ENCODE measurements at places on chromosomes 3 and 15.

DNA sequence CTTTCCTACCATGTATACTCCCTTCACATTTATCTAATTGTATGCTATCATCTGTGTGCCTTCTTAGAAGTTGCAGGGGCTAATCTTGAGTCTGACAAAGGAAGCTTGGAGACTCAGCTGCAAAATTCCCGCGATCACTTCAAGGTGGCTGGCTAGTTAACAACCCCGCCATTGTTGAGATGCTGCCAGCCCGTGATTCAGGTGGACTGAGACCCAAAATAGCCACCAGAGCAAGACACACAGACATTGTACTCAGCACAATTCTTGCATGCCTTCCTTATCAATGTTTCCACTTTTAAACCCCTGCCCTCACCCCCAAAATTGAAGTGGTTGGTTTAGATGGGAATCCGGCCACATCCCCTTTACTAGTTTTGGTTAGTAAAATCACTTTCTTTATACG lies 225.8 kb upstream of the ZNF717 start:
- no peak for DNase-seq

- peak; percentile 22 for DNase-seq
These were observed 42.0 kb upstream of the SACM1L start for GRCh38 chr3:45647148-45647619.

DNA sequence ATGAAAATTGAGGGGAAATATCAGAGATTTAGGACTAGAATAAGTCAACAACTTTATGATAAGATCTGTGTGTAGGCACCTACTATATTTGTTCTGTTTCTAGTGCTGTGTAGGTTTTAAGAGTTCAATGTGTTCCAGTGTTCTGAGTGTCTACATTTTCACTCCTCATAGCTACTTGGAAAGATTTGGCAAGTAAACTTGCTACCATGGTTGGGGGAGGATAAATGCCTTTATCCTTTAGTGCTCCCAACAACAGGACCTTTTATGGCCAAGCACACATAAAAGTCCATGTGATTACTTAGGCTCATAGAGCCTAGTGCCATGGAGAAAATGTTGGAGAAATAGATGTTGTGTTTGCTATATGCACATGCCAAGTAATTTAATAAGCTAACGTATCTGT lies 64.0 kb downstream of the LYSMD4 start:
- no peak for DNase-seq

DNA sequence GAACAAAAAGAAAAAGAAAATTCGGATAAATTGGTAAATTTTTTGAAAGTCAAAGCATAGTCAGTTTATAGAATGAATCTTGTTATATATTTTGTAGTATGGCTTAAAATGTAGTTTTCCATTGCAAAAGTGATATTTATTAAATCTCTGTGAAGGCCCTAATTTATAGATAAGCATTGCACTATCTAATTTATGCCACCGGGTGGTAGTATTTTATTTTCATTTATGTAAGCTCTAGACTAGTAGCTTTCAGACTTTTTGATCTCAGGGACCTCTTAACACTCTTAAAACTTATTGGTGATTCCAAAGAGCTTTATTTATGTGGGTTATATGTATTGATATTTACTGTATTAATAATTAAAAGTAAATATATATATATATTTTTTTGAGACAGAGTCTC lies 133.9 kb upstream of the LRRFIP2 start:
- DNase-seq = peak; percentile 22

DNA sequence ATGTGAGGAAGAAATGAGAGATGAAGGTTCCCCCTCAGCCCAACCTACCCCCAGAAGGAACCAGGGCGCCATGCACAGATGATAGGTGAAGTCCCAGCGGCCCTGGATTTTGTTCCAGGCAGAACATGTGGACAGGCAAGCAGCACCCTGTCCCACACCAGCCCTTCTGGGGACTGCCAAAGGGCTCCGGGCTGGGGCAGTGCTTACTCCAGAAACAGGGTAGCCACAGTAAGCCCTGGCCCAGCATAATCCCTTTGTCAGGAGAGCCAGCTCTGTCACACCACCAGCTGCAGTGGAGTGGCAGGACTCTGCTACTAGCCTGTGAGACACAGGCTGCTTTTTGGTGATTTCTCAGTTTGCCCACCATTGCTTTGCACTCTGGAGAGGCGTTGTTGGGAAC lies 6.3 kb downstream of the FBXL22 start:
- no peak for DNase-seq

GRCh38 chr3:66439666-66440344 lies 61.0 kb downstream of the LRIG1 start:
- DNase-seq = no peak

DNA sequence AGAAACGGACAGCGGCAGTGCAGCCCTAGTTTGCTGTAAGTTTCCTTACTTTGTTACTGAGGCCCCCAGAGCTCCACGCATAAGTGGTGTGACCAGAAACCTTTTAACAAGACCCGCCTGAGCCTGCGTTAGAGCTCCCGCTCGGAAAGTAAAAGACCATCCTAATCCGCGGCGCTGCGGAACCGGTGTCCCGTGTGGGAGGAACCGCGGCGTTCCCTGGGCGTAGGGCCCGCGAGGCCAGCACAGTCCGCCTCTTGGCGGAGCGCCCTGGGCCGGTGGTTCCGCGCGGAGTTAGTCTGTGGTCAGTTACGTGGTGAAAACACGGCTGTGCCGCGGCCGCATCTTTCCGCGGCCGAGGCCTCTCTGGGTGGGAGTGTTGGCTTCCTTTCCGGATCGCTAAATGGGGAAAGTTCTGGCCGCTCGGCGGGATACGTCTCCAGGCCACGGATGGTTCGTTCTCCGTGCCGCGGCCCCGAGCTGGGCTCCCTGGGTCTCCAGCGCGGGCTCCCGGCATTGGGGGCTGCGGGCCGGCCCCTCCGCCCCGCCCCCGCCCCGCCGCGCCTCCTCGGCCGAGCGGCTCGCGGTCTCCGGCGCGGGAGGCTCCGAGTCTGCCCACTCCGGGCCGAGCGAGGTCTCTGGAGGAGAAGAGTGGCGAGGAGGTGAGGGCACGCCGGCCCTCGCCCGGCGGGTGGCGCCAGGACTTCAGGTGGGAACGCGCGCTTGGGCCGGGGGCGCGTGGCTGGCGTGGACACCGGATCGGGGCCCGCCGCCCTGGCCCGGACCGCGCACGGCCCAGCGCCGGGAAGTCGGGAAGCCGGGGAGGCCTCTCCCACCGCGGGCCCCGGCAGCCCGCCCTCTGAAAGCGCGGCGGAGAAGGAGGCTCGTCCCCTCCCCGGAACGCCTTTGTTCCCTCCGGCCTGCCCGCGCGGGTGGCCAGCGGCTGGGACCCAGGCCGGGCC lies 754 bp downstream of the B3GNT5 start:
- peak; percentile 41 for DNase-seq

DNA sequence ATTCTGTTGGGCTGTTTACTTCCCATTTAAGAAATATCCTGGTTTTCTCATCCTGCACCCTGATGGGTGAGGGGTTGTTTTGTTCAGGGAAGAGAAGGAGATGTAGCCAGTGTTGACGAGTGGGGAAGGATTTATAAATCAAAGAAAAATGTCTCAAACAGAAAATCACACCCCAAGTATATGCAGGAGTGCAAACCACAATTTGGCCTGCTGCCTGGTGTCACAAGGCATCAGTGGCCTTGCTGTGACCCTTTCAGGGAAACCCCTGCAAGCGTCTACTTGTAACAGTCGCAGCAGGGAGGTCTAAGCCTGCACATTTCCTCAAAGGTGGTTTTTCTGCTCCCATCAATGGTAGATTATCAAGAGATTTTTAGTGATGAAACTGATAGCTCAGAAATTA lies 132.6 kb upstream of the LRRN1 start:
- DNase-seq = no peak

DNA sequence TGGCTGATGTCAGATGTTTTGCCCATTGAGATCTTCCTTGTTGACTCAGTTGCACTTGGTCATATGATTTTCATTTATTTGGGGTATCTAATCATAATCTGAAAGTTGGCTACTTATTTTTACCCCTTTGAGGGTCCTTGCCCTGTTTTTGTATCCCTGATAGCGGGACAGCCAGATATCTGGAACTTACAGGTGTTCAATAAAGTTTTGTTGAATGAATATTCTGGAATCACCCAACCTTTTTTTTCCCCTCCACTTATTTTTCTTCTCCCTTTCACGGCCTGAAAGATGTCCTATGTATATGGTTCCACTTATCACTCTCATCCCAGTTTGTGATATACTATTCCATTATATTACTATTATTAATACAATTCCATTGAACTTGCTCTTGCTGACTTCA lies 12.8 kb downstream of the CTNNB1 start:
- DNase-seq = no peak

- no peak for DNase-seq
These were observed 85.3 kb upstream of the MBNL1 start for GRCh38 chr3:152183473-152183872.

DNA sequence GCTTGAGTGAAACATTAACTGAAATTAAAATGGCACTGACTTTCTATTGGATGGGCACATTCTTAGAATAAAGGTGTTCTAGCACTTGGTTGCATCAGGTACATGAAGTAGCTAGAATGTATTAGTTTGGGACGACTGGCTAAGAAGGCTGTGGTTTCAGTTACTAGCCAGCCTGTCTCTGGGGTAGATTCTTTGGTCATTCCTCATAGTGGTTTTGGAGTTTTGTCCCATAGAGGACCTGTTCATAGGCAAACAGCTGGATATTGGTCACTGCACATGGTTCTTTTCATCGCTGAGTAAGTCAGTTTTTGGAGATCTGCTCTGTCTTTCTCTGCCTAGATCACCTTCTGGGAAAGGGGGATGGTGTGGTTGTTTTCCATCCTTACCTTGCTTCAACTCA lies 55.3 kb downstream of the ADAMTSL3 start:
- DNase-seq = no peak

GRCh38 chr3:191087391-191087790 lies 111.7 kb upstream of the OSTN start:
- DNase-seq = no peak

GRCh38 chr3:61663356-61664104 lies 102.2 kb downstream of the PTPRG start:
- DNase-seq = no peak

DNA sequence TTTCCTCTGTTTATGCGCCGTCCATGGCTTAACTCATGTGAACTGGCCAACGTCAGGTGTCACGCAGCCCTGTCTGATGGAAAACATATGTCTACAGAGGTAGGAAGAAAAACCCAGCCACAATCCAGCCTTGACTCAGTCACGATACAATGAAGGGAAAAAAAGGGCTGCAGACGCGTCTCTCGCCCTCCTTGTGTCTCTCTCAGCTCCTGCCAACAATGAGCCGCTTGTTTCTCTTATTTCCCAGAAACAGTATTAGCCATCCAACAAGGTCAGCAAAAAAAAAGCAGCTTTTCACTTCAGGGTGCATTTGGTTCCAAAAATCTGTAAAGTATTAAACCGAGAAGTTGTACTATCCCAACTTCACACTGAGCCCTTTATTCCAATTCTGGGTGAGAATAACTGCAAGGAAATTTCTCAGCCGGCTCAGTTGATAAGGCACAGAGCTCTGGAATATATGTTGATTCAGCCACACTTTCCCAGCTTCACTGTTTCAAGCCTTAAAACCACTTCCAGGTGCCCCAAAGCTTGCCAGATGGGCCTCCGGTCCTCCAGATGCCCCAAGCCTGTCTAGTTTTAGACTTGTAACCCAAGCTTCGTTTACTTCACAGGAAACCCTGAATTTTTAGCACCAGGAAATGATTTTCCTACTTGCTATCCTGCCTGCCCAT lies 79.4 kb downstream of the TM4SF4 start:
- no peak for DNase-seq

DNA sequence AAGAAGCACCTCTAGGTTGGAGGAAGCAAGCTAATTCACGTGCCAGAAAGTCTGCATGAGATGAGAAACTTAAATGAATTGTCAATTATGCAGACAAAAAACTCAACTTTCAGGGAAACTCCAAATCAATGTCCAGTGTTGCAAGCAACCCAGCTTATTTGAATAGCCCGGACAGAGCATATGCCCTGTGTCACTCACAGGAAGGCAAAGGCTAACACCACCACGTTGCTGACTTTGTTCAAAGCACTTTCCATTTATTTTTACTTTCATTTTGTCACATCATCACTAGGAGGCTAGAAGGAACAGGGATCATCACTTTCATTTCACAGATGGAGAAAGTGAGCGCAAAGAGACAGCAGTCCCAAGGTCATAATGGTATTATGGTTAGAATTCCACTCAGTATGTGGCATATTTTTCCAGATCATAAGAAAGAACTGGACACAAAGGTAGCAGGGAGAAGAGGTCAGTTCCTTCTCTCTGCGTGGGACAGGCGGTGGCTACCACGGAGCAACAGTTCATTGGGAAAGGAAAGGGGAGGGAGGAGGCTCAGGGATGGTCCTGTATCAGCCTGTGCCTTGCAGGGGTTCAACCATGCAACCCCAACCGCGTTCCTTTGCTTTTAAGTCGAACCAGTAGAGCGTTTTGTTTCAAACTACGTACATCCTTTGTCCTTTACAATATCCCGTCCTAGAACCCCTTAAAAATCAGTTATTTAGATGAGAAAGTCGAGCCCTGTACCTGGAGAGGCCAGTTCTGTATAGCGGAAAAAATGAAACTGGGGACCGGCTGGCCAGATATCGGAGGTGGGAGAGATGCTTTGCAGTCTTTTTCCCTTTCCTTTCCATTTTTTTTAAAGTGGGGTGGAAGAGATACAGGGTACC lies 1.1 kb downstream of the HEG1 start:
- DNase-seq = no peak

DNA sequence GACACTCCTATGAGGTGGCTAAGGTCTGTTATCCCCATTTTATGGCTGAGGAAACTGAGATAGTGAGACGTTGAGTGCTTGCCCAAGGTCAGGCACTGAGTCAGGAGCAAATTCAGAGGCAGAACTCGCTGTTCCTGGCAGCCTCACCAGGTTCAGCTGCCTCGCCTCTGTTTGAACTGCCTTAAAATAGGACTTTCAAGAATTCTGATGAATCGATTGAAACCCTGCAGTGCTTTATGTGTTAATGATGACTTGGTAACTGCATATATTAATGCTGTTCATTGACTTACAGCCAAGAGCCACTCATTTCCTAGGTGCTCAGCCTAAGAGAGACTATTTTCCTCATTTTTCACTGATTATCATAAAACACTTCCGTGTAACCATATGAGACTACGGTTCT lies 79.5 kb upstream of the BHLHE40 start:
- DNase-seq = no peak

- no peak for DNase-seq
These were observed 401.5 kb upstream of the PROK2 start for GRCh38 chr3:72186400-72186855.

- no peak for DNase-seq
These were observed 82.8 kb downstream of the FAIM start for GRCh38 chr3:138691351-138691750.

DNA sequence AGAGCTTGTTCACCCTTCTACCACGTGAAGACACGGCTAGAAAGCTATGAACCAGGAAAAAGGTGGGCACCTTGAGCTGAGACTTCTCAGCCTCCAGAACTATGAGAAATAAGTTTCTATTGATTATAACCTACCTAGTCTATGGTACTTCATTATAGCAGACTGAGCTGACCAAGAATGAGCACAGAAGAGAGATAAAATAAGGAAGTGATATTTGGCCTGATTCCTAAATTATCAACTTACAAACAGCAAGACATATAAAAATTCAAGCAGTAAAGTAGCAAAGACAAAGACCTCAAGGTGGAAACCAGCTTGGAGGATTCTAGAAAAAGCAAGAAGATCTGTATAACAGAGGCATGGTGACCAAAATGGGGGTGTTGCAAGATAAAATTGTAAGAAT lies 63.9 kb upstream of the OSTN start:
- DNase-seq = no peak

- no peak for DNase-seq
These were observed 4.5 kb downstream of the MYO9A start for GRCh38 chr15:72113347-72114031.

All from NCI-H2029 (cell line).